NCI-H1930 (cell line): ENCODE measurements at places on chromosomes 3 and 15.

DNA sequence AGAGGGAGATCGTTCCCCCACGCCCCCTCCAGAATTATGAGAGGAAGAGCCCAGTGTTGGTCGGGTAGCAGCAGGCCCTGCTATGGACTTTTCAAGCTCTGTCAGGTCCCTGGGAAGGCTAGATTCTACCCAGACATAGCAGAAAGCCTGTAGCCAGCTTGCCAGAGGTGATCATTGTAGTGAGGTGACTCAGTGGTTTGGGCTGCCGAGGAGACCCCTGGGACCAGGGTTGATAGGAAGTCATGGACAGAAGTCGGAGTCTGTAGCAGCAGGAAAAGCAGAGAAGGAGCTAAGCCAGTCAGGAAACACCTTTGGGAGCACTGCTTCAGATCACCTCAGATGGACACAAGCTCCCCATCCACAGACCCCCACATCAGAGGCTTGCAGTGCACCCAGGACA is 67.7 kb downstream of the CCNL1 start:
- DNase-seq = no peak

DNA sequence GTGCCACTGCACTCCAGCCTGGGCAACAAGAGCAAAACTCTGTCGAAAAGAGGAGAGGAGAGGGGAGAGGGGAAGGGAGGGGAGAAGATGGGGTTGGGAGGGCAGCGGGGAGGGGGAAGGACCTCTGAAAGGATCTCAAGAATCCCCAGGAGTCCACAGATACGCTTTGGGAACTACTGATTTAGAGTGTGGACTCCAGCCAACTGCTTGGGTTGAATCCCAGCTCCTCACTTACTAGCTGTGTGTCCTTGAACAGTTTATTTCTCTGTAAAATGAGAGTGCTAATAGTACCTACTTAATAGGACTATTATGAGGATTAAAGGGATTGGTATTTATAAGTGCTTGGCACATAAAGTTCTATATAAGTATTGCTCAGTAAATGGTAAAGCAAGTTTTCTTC is 45.0 kb upstream of the FAH start:
- DNase-seq = no peak

- DNase-seq = no peak
These were observed 562 bp downstream of the ADGRG7 start for GRCh38 chr3:100609963-100610362.

GRCh38 chr15:60865507-60865906 is 363.6 kb downstream of the RORA start:
- no peak for DNase-seq

DNA sequence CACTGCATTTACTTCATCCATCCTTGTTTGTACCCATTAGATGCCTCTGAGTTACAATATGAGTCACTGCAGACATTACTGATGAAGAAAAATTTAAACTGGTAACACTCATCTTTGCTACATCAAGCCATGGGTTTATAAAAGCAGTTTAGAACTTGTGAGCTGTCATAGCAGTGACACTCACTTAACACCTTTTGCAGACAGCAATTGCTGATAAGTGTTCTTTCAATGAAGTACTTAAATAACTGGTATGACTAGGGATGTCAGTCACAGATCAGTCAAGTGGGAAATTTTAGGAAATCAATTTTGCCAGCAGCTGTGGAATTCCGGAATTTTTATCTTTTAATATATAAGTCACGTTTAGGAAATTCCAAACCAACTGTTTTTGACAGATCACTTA is 643.0 kb downstream of the TBL1XR1 start:
- DNase-seq = no peak
